CD4-positive, alpha-beta T cell treated with Interleukin-15 for 1 hour (primary cell): ENCODE measurements at places on chromosomes 1 and 21.

DNA sequence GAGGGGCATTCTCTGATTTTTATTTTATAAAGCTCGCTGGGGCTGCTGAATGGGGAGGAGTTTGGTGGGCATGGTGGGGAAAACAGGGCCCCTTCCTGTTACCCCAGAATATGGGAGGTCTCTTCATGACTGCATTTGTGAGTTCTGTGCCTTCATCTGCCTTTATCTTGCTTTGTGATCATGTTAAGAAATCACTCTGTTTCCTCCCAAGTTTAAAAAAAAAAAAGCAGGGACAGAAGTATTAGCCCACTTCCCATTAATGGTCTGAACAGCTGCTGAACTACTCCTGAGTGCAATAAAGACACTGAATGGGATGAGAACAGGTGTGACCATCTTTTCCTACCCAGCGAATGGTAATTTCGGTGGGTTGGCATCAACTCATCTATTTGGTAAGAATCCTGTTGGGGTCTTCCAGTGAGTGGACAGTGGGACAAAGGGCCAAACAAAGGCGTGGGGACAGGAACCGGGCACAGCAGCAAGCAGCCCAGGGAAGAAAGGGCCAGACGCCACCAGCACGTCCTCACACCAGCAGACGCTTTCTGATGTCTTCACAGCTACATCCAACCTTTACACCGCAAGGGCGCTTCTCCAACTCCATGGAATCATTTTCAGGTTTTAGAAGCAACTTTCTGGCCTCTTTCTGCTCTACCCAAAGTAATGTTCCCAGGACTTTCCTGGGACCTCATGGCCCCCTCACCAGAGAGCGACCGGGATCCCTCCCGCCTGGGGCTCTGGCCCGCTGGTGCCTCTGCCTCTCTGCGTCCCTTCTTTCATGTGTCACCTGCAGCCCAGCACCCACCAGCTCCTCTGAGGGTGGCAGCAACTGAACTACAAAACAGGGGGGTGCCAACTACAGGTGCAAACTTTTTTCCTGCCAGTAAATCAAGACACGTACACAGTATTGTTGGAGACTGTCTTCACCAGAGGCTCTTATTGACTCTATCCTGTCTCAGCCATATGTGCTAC, 160.2 kb downstream of the ADSS2 start:
- DNase-seq = no peak

- DNase-seq = no peak
Observed at GRCh38 chr1:204575221-204576190, 59.3 kb downstream of the MDM4 start.

DNA sequence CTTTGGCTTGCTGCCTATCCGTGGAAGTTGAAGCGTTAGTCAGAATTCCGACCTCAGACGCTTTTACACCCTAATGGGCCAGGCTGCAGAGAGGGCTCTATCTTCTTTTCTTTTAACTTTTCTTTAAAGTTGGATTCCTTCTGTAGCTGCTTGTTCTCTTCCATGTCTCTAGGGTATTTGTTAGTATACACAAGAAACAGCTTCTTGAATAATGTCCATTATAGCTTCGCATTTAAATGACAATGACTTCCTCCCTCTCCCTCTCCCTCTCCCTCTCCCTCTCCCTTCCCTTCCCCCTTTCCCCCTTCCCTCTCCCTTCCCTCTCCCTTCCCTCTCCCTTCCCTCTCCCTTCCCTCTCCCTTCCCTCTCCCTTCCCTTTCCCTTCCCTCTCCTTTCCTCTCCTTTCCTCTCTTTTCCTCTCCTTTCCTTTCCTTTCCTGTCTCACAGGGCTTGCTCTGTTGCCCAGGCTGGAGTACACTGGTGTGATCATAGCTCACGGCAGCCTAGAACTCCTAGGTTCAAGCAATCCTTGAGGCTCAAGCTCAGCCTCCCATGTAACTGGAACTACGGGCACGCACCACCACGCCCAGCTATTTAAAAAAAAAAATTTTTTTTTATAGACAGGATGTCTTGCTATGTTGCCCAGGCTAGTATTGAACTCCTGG, 33.0 kb downstream of the RIPPLY3 start:
- DNase-seq = no peak

- no peak for DNase-seq
Observed at GRCh38 chr1:90512441-90512840, 204.7 kb downstream of the BARHL2 start.

DNA sequence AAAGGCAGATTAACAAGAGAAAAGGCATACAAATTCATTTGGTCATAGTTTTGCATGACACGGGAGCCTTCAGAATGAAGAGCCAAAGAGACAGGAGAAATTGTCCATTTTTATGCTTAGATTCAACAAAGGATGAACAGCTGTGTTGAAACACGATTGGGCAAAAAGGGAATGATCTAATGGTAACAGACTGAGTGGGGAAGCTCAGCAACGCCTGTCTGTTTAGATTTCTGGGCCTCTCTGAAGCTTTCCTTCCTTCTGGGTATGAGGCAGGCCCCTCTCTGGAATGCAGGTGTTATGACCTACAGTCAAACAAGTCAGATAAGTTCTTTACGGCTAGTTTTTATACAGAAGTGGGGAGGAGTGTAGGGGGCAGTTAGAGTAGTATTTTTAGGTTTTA, 154.6 kb downstream of the RGS7 start:
- no peak for DNase-seq

- no peak for DNase-seq
Observed at GRCh38 chr1:5835179-5835562, 157.1 kb downstream of the NPHP4 start.

DNA sequence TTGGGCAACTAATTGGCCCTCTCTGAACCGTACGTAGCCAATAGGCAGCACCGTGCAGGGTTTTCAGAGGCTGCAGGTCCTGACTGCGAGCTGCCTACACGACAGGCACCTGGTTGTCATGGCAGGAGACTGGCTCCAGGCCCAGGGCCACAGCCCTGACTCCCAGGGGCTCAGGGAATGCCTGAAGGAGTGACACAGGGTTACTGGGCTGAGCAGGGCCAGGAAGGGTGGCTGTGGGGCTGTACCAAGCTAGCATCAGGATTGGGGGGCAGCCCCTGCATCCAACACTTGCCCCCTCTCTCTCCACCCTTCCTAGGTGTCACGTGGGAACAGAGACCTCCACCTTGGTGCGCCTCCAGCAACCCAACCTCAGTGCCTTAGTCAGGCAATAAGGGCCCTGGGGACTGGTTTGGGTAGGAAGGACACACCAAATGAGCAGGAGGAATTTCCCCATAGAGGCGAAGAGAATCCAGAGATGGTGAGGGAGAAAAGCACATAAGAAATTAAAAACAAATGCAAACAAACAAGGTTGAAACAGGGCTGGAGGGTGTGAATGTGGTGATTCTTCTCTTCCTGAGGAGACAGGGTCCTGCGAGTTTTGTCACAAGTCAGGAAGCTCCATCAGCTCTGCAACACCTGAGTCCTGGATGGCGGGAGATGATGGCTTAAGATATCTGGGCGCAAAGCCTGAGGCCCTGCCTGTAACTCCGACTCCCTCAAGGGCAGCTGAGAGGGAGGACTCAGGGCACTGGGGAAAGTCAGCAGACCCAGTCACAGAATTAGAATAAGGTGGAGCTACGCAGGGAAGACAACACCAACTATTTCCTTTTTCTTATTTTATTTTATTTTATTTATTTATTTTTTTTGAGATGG, 19.7 kb upstream of the RNU1-4 start:
- DNase-seq = no peak

- DNase-seq = no peak
Observed at GRCh38 chr1:33824971-33825370, 38.9 kb upstream of the HMGB4 start.
